ENCODE measurements at places on chromosomes 12 and 14.

DNA sequence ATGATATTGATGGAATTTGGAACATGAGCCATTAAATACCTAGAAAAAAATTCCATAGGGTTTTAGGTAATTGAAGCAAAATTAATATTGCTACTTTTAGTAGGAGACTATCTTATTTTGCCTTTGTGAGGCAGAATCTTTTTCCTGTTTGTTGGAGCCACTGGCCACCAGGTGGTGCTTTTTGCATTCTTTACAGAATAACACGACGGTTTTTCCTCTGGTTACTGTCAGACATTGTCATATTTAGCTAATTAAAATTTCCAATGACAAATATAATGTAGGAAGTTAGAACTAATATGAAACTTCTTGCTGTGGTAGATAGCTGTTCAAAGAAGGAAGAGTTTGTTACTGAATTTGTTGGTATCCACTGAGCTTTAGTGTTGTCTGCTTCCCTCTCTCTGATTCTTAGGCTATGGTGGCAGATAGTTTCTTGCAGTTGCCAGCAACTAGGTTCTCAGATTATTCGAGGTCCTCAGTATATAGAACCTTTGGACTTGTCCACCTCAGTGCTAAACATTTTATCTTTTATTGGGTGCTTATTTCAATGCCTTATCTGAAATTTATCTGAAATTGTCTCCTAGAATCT, 25.7 kb downstream of the RAB21 start:
- DNase-seq = no peak

GRCh38 chr14:102644523-102644922, 52.1 kb downstream of the RCOR1 start:
- no peak for DNase-seq

GRCh38 chr12:128548949-128549348, 274.8 kb downstream of the SLC15A4 start:
- no peak for DNase-seq

DNA sequence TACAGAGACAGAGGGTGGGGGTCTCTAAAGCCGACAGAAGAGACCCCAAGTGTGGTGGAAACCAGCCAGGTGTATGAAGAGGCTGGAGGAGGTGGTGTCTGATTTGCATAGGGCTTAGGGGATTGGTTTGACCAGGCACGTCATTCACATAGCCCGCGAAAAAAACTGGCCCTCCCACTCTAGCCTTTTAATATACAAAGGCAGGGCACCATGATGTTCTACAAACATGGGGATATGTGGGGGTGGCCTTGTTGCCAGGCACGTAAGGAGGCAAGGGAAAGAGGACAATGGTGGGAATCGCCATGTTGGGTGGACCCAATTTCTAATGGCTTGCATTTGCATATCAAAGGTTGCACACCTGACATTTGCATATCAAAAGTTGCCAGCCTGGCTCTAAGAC, 13.2 kb downstream of the LALBA start:
- no peak for DNase-seq

DNA sequence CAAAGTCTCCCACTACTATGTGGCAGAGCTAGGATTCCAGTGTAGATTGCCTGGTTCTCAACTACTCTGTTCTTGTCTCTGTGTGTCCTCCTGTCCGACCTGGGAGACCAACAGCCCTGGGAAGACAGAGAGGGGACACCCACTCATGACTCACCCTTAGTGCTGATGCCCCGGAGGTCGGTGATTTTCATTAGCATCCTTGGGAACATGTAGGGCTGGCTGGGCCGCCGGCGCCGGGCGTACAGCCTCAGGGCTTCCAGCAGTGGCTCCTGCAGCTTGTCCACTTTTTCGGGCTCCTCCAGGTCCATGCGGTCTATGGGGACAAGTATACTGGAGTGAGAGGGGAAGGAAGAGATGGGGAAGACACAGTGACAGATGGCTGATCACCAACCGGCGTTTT, 5.9 kb upstream of the ITGB7 start:
- DNase-seq = no peak

GRCh38 chr14:28608443-28608842, 158.1 kb upstream of the FOXG1 start:
- DNase-seq = no peak
